ENCODE measurements at places on chromosomes 4 and X.
A peak's percentile ranks its signal among the peaks of the same experiment; 100 is the strongest.

- DNase-seq, result no peak
These were observed 15.2 kb downstream of the SHROOM4 start for GRCh38 chrX:50798783-50799182.

GRCh38 chr4:122710434-122711308, 21.8 kb upstream of the BBS12 start:
- DNase-seq, result no peak

GRCh38 chr4:184655889-184656869, 6.6 kb downstream of the PRIMPOL start:
- DNase-seq, result no peak

DNA sequence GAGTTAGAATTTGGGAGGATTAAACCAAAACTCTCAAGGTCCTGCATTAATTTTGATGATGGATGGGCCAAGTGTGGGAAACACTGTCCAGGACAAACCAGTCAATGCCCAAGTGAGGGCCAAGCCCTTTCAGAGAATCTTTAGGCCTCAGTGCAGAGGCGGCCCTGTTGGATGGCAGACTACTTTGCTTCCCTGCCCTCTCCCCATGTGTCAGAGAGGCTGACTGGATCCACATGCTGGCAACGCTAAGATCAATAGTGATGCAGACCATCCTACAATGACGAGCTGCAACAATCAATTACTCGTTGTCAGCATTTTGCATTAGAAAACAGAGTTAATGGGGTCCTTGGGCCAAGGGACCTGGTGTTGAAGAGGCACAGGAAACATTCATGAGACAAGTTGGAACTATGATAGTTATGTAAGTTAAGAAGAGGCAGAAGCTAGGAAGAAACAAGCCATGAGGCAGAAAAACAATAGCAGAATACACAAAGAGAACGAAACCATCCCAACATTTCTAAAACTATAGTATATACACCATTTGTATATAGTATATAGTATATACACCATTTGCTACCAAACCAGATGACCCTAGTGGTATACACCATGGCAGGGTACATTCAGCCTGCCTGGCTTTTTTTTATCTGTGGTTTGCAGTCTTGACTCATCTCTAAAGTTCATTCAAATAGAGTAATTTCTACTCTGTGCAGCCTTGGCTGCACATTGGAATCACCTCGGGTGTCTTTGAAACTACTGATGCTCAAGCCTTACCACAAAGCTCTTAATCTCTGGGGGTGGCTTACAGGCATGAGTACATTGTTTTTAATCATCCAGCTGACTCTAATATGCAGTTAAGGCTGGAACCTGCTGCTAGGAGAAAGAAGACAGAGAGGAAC, 147.7 kb upstream of the GYPA start:
- no peak for DNase-seq

DNA sequence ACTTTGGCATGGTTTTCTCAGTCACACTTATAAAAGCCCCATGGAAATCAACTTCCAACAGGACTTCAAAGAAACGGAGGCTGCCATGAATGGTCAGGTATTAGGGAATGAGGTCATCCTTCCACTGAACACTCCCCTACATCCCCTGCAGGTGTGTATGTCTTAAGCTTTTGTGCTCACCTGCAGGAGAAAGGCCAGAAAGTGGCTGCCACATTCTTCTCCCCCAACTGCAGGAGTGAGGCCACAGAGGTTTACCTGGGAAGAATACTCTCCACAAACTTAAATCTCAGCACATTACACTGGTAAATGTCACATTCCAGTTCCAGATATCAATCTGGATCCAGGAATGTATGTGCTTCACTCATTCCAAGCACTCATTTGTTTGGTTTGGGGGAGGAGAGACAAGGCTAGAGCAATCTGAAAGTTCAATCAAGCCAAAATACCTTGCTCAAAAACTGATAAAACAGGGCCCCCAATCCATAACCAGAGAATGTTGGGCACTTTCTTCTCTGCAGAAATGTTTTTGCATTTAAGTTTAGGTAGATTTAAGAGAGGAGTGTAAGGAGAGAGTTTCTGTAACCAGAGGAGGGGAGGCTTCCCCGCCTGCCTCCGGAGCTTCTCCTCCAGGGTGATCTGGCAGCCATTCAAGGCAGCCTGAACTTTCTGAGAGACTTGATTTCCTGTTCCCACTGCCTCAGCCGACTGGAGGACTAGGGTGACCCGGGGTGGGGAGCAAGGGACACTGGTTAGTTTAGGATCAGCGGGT, 15.4 kb downstream of the FAM9C start:
- DNase-seq, result peak; percentile 15

GRCh38 chr4:71026086-71026485, 32.6 kb downstream of the DCK start:
- peak; percentile 47 for DNase-seq

GRCh38 chr4:7086384-7086783, 18.5 kb upstream of the GRPEL1 start:
- DNase-seq, result no peak

DNA sequence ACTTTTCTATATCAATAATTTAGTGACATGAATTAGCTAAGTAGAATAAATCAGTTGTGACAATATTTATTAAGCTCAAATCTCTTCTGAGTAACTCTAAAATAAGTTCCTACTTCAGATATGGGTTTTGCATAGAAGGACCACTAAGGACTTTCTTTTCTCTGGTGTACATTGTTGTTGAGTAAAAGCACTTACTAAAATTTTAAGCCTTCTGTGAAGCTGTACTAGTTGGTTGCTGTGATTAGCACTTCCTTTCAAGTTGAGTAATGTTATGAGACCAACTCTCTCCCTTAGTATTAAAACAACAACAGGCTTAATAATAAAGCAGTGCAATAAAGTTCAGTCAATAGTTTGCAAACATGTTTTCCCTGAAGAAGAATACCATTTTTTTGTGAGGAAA, 667.4 kb upstream of the NDST4 start:
- DNase-seq, result no peak

GRCh38 chr4:139523076-139523475, 32.9 kb downstream of the SETD7 start:
- DNase-seq, result no peak

DNA sequence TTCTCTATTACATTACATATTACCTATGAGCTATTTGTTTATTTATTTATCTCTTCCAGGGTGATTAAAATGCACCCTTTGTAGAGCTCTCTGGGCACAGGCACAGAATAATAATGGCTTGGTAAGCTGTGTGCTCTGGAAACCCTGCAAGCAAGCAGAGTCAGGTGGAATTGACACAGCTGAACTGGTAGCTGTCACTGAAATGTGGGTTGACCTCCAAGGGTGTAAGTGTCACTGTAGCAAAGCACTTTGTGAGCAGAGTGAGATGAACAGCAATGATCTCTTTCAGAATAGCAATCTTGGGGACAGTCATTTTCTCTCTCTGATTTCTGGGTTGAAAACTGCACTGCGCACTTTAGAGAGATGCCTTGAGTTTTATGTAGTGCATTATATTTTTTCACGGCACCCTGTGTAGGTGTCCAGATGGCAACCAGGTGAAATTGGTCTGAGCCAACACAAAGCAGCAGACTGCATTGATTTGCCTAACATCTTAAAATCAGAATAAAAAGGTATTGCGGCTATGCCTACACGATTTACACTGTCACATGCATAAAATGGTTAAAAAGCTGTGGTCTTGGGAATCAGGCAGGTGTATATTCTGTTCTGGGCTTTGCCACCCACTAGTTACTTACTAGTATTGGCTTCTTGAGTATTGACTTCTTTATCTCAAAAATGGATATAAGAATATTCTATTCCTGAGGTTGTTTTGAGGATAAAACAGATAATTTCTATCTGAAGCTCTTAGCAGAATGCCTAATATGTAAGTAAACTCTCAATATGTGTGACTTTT, 450.3 kb downstream of the RAPGEF2 start:
- no peak for DNase-seq

- peak; percentile 20 for DNase-seq
These were observed 65.1 kb downstream of the LHFPL1 start for GRCh38 chrX:112614640-112615039.

DNA sequence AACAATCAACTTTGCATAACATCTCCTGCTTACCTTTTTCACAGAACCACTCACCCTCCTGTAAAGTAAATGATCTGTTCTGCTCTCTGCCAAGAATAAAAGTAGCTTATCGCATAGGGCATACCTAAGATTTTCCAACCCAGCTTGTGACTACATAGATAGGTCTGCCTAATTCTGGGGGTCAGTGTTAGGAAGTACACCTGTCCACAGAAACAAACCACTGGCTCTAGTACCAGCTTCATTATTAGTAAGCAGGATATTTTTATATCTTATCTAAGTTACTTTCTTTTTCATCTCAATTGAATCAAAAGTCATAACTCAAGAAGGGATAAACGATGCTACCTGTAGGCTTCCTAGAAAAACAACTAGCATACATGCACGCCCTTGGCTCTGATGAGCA, 23.8 kb downstream of the CXCL1 start:
- DNase-seq, result no peak

- DNase-seq, result no peak
These were observed 169.4 kb downstream of the MAD2L1 start for GRCh38 chr4:119897260-119897659.

- DNase-seq, result peak; percentile 30
These were observed 1.1 kb downstream of the OCIAD2 start for GRCh38 chr4:48905363-48906015.

DNA sequence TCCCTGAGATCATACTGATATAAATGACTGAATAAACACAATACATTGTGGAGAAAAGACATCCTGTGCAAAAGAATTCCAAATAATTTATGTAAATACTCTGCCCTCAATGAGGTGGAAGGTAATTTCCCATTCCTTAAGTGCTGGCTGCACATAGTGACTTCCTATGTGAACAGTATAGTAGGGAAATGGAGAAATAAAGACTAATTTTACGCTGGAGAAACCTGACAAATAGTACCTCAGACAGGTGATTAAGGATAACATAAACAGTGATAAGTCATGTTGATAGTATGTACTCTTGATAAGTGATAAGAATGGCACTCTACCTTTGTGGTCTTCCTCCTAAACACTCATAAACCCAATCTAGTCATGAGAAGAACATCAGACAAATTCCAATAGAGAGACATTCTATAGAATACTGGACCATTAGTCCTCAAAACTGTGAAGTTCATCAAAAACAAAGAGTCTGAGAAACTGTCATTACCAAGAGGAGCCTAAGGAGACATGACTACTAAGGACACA, 274.0 kb downstream of the CHIC1 start:
- no peak for DNase-seq

DNA sequence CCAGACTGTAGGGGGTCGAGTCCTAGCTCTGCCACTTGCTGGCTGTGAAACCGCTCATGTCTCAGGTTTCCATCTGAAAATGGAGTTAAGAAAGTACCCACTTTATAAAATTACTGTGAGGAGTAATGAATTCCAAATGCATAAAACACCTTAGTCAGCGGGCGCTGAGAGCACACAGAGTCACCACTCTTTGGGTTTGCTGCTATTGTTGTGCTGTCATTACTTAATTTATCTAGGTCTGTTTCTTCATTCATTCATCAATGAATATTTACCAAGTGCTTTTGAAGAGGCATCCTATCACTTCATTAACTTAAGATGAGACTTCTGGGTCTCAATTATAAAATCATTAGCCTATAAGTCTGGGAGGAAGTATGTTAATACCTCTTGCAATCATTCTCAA, 317.3 kb downstream of the FBXW7 start:
- no peak for DNase-seq

GRCh38 chr4:122221322-122221721, 69.2 kb downstream of the BLTP1 start:
- DNase-seq, result no peak

DNA sequence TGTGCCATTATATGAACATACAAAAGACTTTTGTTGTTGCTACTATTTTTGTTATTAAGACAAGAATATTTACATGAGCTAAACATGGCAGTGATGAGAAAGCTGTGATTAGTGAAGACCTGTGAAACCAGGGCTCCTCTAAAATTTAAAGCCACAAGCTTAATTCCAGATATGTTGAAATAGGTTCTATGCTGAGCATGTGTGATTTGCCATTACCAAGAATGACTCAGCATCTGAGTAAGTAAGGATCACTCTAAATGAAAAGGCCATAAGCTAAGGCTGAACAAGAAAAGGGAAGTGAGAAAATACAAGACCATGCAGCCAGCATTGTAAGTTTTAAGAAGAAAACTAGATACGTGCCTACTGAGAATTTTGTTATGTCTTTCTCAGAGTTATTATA, 75.9 kb upstream of the CAMK2D start:
- peak; percentile 71 for DNase-seq

DNA sequence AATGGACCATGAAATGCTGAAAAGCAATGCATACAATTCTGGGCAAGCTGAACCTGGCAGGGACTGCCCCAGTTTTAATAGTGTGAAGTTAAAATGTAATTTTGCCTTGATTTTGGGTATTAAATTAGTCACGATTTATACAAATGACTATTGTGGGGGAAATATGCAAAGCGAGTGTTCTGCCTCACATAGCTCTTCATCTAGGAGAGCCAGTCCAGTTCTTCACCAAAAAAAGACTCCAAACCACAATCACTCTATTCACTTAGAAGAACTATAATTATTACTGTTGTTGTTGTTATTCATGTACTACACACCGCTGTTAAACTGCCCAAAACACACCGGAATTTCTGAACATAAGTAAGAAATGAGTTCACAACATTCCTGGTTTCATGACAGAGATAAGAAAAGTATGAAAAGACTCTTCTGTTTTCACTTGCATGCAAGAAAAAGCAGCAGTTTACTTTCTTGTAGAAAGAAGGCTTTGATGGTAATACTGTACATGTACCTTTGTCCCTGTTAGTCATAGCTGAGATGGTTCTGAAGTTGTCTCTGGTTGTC, 101.9 kb downstream of the QRFPR start:
- DNase-seq, result peak; percentile 26

GRCh38 chrX:136933611-136934145, 53.2 kb upstream of the RBMX start:
- no peak for DNase-seq

- DNase-seq, result peak; percentile 20
These were observed 28.7 kb upstream of the BMP2K start for GRCh38 chr4:78747475-78747922.

DNA sequence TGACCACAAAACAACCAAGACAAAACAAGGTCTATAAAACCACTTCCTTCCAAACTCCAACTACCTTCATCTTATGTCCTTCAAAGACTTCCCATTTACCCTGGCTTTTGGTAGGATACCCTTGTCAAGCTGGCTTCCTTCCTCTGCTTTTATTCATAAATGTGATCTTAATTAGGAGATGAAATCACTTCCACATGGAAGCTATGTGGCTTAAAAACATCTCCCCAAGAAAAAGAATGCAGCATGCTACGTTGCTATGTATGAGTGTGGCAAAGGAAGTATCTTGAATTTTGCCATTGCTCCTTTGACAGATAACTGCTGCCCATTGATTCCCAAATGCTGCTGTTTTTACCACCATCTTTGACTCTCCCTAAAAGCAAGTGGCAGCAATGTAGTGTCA, 46.4 kb upstream of the VEGFD start:
- DNase-seq, result peak; percentile 16

GRCh38 chr4:42531341-42532030, 125.4 kb downstream of the ATP8A1 start:
- DNase-seq, result no peak

DNA sequence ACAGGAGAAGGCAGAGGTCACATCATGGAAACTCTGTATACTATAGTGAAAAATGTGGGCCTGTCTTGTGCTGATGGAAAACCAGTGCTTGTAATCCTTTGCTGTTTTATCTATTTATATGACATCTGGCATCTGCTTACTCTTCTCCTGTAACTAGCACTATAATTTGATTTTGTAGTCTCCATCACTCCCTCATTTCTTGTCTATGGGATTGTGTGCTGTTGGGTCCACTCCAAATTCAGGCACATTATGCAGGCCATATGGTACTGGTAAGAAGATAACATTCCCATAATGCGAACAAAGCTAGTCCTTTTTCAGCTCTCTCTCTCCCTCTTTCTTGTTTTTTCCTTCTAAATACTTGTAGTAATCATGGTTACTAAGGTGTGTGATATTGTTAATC, 581.2 kb upstream of the IGFBP7 start:
- no peak for DNase-seq

Measured in AG20443 (cell line).